Activated CD4-positive, alpha-beta T cell treated with anti-CD3 and anti-CD28 coated beads, Interleukin-2, amount 50 U/mL, for 16 hours (primary cell): ENCODE measurements at places on chromosomes 7 and 10.

DNA sequence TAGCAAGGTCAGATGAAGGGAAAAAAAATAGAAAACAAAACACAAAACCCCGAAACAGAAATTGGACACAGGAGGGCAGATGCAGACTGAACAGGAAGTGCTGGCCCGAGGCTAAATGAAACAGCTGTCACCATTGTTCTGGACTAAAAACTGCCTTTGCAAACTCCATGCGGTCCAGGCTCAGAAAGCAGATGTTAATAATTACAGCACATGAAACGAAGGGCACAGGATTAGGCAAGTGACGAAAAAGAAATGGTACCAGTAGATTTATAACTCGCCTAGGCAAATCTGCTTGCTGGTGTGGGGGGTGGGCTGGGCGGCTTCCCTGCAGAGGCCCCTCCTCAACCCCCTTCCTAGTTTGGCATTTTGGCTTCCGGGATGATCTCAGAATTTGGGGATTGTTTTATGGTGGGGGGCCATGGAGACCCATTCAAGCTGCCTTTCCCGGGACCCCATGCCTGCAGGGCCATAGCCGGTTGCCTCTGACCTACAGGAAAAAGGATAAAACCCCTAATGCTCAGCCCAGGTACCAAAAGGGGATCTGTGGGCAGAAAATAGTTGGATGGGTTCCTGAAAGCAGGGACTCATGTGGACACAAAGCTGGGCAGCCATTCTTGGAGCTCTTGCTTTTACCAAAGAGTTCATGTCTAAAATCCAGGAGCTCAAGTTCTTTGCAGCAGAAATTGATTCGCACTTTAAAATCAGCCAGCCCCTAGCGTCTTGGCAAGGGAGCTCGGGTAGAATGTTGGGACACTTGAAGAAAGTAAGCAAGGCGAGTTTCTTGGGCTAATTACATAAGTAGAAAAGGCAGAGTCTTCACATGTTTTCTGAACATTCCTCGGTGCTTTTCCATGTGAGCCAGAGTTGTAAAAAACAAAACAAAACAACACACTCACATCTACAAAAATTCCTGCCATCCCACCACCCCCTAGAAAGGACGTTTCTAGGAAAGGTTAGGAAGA lies 39.0 kb upstream of the EMX2 start:
- DNase-seq: no peak

GRCh38 chr7:114297121-114297520 lies 117.5 kb upstream of the FOXP2 start:
- no peak for DNase-seq

GRCh38 chr10:123583639-123584418 lies 82.3 kb upstream of the GPR26 start:
- DNase-seq: peak; percentile 31

DNA sequence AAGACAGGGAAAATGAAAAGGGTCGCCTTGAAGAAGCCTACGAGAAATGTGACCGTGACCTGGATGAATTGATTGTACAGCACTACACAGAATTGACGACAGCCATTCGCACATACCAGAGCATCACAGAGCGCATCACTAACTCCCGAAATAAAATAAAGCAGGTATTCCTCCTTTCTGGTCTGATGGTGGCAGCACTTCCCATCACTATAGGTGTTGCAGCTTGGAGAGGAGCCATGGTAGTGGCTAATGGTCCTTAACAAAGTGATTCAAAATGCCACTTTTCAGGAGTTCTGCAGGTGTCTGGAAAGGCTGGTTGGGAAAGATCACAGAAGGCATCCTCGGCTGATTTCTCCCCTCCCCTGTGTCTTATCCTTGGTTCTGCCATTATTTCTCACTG lies 22.1 kb downstream of the EXOC4 start:
- no peak for DNase-seq

- no peak for DNase-seq
These were observed 11.2 kb upstream of the NRCAM start for GRCh38 chr7:108467391-108467790.

- no peak for DNase-seq
These were observed 738 bp upstream of the NCAPG2 start for GRCh38 chr7:158705234-158705850.

DNA sequence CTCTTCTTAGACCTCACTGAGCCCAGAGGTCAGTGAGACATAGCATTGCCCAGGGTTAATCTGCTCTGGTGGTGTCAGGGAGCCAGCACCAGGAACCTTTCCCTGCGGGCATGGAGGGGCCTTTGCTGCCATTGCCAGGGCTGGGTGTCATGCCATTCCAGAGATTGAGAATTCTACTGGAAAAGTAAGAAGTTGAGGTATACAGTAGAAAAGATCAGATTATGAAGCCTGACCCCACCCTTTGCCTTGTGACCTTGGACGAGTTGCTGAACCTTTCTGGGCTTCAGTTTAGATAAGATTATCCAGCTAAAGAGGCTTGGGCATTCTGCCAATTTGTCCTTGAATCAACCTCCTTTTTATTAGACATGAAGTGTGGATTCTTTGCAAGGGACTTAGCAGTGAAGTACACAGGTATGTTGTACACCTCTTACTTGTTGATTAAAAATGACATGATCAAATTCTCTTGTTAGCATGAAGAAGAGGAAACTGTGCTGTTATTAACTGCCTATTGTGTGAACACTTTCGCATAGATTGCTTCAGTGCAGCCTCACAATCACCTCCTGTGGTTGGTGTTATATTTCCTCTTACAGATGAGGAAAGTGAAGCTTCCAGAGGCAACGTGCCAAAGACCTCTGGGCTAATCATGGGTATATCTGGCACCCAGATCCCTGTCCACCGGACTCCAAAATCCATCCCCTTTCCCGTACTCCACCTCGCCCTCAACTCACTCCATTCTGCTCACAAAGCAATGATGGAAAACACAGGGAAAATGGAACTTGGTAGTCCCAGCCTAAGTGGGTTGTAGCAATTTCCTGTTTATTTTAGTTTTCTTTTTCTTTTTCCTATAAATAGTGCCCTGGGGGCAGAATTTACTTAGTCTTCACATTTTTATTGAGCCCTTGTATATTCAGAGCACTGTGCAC lies 151.3 kb downstream of the CAMK1D start:
- no peak for DNase-seq

DNA sequence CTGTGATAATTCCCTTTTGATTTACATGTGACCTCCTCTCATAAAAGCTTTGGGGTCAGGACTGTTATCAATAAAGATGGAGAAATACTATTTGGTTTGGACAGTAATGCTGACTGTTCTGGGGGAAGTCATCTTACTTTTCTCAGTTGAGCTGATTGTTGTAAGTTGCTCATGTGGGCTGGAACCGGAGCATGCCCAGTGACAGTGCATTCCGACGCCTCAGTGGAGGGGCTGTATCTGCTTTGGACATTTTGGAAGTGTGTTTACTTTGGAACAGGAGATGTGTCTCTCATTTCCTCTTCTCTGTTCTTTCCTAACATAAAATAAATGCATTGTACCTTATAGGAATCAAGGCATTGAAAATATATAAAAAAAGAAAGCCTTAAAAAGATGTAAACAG lies 30.1 kb downstream of the RBM33 start:
- no peak for DNase-seq

- DNase-seq: no peak
These were observed 5.5 kb upstream of the IRF5 start for GRCh38 chr7:128931965-128932861.

DNA sequence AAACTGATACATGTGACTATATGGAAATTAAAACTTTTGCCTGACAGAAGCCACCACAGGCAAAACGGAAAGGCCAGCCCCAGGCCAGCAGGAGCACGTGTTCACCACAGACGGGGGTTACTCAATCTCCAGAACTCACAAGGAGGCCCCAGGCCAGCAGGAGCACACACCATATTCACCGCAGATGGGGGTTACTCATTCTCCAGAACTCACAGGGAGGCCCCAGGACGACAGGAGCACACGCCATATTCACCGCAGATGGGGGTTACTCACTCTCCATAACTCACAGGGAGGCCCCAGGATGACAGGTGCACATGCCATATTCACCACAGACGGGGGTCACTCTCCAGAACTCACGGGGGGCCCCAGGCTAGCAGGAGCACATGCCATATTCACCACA lies 61.5 kb downstream of the NKX6-2 start:
- DNase-seq: no peak

- DNase-seq: no peak
These were observed 4.8 kb upstream of the DNAAF5 start for GRCh38 chr7:721619-722248.

- DNase-seq: no peak
These were observed 47.5 kb downstream of the ACSM6 start for GRCh38 chr10:95241533-95241932.

GRCh38 chr7:158125091-158125490 lies 462.5 kb downstream of the PTPRN2 start:
- no peak for DNase-seq

- DNase-seq: no peak
These were observed 108.3 kb upstream of the CDK6 start for GRCh38 chr7:92944633-92945032.
